ENCODE measurements at places on chromosomes 1 and 21.

DNA sequence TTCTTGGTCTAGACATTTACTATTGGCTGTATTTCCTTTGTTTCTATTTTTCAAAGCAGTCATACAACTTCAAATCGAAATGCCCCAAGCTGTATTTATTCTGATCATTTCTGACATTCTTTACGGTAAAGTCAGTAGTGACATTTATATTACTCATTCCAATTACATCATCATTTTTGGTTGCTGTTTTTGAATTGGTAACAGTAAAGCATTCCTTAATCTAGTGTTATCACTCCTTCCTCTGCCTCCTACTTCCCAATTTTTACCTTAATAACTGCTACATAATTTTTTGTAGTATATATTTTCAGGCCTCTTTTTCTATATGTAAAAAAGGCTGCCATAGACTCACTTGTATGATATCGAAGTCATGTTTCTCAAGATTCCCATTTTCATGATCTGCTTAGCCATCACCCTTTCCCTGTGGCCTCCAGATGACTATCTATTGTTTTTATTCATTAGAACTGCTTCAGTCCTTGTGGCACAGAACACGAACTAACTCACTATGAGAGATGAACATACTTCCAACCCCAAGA lies 167.2 kb downstream of the RUNX1 start:
- no peak for DNase-seq

- DNase-seq: no peak
These were observed 1.8 kb upstream of the NFYC start for GRCh38 chr1:40689737-40690136.

GRCh38 chr1:3943806-3944577 lies 43.9 kb upstream of the C1orf174 start:
- no peak for DNase-seq

DNA sequence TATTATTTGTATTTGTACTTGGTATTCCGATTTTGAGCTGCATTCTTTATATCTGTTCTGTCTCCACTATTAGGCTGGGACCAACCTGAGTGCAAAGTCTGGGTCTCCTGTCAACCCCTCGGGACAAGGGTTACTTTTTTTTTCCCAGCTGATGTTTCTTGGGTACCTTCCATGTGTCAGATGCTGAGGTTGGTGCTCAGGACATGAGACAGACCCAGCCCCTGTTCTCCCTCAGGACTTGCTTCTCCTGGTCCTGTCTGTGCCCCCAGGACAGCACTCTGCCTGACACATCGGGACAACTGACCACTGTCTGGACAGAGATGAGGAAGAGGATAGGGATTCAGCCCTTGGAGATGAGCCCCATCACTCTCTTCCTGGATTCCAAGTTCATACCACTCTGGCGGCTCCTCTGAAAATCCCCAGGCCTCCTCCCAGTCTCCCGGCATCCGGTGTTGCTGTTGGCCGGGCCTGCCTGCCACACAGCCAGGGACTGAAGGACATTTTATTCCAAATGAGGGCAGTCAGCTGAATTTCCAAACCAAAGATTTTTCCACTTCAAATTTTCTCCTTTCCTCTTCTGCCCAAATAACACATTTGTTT lies 55.6 kb upstream of the FMOD start:
- no peak for DNase-seq

- DNase-seq: no peak
These were observed 176.3 kb downstream of the AJAP1 start for GRCh38 chr1:4830707-4831106.

DNA sequence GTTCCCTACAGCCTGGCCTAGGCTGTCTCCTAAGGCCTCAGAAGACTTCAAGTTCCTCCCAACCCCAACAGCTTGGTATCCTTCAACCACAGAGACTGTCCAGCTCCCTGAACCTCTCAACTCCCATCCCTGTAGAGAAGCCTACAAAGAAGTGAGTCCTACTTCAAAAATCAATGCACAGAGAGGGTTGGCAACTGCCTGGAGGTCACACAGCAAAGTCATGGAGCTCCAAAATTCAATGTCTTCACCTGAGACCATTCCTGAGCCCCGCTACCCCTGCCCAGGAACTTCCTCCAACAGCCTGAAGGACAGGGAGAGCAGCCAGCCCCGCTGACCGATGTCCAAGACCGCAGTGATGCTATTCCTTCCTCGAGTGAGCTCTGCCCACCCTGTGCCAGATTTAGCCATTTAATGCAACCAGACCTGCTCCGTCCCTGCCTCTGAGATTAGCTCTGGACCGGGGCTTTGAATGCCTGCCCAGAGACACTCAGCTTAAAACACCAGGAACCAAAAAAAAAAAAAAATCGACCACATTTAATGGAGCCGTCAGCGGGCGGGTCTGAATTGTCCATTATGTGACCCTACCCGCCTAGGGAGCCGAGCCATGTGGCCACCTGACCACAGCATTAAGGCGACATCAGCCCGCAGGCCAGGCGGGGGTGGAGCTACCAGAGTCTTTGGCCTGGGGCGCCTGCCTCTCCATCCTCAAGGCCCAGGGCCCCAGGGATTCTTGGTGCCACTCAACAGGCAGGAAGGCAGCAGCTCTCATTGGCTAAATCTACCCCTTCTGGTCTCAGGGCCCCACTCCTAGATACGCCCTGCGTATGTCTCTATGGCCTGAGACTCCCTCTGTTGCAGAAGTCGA lies 148.6 kb downstream of the SYF2 start:
- no peak for DNase-seq

GRCh38 chr1:222390181-222390580 lies 157.7 kb downstream of the HHIPL2 start:
- no peak for DNase-seq

DNA sequence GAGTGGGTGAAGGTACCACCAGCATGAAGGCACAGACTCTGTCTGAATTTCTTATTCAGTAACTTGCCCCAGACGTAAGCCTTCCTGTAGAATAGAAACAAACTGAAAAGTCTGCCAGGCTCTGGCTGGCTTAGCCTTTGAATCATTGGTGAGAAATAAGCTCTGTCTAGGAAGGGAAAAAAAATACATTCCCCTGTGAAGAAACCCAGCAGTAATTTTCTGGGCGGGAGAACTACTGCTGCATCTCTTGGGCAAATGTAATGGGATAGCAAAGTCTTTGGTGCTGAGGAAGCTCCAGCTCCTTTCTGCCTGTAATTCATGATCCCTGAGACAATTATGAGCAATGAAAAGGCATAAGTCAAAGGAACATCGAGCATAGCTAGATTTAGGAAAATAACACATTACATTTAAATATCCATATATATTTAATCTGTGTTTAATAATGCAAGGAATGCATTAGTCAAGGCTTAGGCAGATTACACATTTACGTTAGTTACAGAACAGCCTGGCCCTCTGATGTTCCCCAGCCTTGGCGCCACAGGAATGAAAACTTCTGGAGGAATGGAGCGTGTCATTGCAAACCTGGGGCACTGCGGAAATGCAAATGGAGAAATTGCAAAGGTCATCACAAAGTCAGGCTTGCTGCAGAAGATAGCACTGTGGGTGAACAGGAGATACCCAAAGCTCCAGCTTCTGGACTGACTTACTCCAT lies 216.3 kb upstream of the CAMK1G start:
- no peak for DNase-seq

GRCh38 chr1:1462318-1462966 lies 9.1 kb upstream of the ATAD3B start:
- DNase-seq: no peak

DNA sequence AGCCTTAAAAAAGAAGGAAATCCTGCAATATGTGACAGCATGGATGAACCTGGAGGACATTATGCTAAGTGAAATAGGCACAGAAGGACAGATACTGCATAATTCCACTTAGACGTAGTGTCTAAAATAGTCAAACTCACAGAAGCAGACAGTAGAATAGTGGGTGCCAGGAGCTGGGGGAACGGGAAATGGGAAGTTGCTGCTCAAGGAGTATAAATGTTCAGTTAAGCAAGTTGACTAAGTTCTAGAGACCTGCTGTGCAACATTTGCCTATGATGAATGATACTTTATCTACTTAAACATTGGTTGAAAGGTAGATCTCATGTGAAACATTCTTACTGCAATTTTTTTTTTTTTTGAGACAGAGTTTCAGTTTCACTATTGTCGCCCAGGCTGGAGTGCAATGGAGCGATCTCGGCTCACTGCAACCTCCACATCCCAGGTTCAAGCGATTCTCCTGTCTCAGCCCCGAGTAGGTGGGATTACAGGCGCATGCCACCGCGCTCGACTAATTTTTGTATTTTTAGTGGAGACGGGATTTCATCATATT lies 197.8 kb downstream of the HIVEP3 start:
- no peak for DNase-seq

GRCh38 chr1:29527314-29528004 lies 291.1 kb downstream of the PTPRU start:
- DNase-seq: no peak

DNA sequence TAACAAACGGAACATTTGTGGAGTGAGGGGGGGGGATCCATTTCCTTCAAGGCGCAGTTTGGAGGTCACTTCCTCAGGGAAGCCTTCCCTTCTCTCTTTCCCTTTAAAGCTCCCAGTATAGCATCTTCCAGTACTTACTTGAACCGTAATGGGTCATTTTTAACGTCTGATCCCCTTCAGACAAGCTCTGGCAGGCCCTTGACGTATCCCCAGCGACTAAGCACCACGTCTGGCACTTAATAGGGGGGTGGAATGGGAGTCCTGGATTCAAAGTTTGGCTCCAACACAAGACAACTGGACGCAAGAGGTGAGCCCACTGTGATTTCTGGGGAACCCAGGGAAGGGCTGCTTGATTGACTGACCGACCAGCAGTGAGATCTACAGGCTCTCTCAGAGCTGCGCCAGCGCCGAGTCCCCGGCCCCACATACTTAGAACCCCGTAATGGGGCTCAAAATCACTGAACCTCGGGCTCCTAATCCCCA lies 441 bp downstream of the YARS1 start:
- no peak for DNase-seq

DNA sequence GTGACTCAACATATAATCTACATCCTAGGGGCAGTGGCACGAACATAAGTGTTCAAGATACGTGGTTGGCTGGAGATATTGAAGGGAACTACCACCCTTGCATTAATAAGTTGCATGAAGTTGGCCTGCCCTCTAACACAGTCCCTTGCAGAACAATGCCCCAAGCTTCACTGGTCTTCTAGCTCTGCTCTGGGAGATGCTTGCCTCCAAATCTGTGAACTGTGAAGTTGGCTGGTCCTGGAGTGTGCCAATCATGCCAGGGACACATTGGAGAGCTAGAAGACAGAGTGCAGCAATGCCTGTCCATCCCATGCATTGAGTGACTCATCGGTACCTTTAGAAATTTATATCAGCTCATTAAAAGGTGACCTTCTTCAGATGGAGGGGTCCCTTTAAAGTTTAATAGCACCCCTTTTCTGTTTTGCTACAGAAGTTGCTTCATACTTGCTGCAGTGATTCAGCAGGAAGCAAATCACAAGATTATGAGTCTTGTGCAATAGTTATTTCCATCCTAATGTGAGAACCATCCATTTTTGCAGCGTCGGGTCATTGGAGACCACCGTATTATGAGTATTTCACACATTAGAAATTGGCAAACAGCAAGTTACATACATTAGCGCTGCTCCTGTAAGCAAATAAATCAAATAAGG lies 55.2 kb upstream of the KAZN start:
- DNase-seq: no peak

GRCh38 chr21:15063081-15063813 lies 1.6 kb downstream of the NRIP1 start:
- DNase-seq: peak; percentile 19

- DNase-seq: no peak
These were observed 26.2 kb downstream of the DMAP1 start for GRCh38 chr1:44239331-44239960.

GRCh38 chr21:29104239-29104708 lies 26.2 kb upstream of the MAP3K7CL start:
- DNase-seq: no peak

GRCh38 chr21:45607021-45607908 lies 36.3 kb upstream of the PCBP3 start:
- DNase-seq: peak; percentile 40

- no peak for DNase-seq
These were observed 131.5 kb downstream of the DHRS3 start for GRCh38 chr1:12486401-12487005.

GRCh38 chr1:161736335-161736969 lies 13.1 kb upstream of the DUSP12 start:
- no peak for DNase-seq

- no peak for DNase-seq
These were observed 11.5 kb downstream of the SORT1 start for GRCh38 chr1:109386054-109386717.

GRCh38 chr1:60228041-60228491 lies 154.5 kb upstream of the C1orf87 start:
- no peak for DNase-seq

All from activated T-cell treated with anti-CD3 and anti-CD28 coated beads for 4 hours (primary cell).